Right renal pelvis (tissue), 4 donors: ENCODE measurements at places on chromosomes 4 and X. TPM values are rescaled to one million over a fixed set of nuclear protein-coding genes. Genes with fewer than 3 reads are reported as not detected.

STATH gene
- polyA plus RNA-seq: 0.69 TPM

DNA sequence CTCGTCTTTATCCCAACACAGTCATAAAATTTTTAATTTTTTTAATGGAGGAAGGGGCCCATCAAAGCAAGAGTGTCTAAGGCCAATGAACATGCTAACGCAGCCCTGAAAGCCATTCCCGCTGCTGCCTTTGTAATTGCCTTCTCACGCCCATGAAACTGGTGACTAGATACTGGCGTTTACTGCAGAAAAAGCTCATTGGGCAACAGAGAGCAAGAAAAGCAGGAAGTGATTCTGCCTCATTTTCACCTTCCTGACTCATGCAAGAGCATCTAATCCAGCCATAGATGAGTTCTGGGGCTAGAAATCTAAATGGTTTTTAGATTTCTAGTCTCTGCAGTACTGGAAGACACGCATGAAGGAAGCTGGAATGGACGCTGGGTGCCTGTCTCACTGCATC, 72.5 kb downstream of the ANXA3 start:
- no peak for DNase-seq

DNA sequence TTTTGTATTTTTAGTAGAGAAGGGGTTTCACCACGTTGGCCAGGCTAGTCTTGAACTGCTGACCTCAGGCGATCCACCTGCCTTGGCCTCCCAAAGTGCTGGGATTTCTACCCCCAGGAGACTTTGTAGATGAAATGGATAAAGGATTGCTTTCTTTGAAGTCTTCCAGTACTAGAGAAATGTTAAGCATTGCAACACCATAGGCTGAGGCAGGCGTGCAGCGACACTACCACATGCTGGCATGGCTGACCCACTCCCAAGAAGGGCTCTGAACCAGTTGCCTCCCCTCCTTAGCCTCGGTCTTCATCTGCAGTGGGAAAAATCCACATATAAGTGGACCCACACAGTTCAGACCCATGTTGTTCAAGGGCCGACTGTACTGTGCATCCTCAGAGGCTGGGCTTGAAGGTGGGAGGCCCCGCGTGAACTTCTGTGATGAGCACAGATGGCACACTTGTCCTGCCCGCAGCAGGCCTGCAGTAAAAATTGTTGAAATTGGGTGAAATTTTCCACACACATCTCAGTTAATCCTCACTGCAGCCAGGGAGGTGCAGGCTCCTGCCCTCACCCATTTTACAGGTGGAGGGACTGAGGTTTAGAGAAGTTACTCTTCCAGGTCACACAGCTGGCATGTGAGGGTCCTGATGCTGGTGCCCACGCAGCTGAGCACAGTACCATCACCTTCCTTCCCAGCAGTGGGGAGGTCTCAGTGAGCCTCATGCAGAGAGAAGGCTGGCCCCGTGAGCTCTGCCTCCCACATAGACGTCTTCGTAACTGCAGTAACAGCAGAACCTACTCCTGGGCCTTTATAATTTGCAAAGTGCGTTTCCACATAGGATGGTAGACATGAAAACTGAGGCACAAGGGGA, 35.5 kb downstream of the HTRA3 start:
- DNase-seq: no peak

HMX1 gene
- polyA plus RNA-seq: not detected

GRCh38 chrX:7307720-7308119, 159.8 kb upstream of the PUDP start:
- no peak for DNase-seq

EMCN gene
- 114 TPM for polyA plus RNA-seq

HSFX4 gene
- polyA plus RNA-seq: 0.14 TPM
